Fibroblast of skin of scalp (primary cell): ENCODE measurements at places on chromosomes 7 and 10.
A peak's percentile ranks its signal among the peaks of the same experiment; 100 is the strongest.

DNA sequence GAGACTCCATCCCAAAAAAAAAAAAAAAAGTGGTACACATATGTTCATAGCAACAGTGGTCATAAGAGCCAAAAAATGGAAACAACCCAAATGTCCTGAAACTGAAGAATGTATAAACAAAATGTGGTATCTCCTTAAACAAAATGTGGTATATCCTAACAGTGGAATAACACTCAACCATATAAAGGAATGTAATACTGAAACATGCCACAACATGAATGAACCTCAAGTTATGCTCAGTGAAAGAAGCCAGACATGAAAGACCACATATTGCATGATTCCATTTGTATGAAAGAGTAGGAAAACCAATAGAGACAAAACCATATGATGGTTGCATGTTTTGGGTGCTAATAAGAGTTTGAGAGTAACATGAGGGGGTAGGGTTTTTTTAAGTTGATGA is 3.1 kb downstream of the GJC3 start:
- DNase-seq, result no peak

DNA sequence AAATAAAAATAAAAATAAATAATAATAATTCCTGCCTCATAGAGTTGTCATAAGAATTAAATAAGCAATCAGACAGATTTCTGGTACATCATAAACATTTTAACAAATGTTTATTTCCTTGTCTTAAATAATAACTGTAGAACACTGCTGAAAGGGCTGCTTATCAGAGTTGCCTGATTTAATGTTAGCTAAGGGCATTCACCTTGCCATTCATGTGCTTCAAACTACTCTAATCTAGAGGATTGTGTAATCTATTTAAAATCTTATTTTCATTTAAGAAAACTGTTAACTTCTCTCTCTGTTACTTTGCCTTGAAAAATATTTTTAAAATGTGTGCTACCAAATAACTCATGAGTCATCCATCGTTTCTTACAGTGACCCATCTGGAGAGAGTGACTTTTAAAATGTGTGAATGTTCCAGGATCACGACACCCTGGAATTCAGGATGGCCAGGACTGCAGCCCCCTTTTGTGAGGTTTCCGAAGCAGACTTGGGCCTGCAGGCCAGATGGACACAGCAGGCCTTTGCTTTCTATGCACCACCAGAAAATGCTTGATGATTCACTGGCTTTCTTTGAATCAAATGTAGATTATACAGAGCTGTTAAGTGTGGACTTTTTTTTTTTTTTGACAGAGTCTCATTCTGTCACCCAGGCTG is 109.1 kb upstream of the TNS3 start:
- DNase-seq, result peak; percentile 82

GRCh38 chr10:69285699-69286098 is 7.4 kb downstream of the HK1 start:
- no peak for DNase-seq

DNA sequence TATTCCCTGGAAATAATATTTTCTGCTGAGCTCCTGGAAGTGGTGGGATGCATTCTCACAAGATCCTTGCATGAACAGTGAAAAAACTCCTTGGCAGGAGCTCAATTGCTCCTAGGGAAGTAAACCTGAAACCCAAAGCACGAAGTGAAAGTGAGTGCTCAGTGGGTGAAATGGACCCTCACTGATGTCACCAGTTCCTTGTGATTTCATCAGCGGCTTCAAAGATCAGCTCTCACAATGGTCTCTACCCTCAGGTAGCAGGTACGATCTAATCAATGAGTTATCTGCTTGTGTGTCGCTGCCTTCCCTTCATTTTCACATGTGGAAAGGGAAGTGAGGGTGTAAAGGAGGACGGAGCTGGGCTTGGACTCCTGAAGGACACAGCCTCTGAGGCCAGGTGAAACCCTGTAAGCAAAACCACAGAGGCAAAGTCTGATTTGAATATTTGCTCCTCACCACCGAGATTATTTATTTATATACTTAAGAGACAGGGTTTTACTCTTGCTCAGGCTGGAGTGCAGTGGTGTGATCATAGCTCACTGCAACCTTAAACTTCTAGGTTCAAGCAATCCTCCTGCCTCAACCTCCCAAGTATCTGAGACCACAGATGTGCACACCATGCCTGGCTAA is 255.4 kb upstream of the LYZL1 start:
- DNase-seq, result no peak

GRCh38 chr7:2191016-2191415 is 41.7 kb downstream of the MAD1L1 start:
- DNase-seq, result no peak

- DNase-seq, result peak; percentile 19
Measured at GRCh38 chr7:131047651-131048304, 279.9 kb upstream of the MKLN1 start.

- no peak for DNase-seq
Measured at GRCh38 chr10:69179089-69179742, 818 bp upstream of the SUPV3L1 start.
